ENCODE measurements at places on chromosomes 1 and 21. TPM values are rescaled to one million over a fixed set of nuclear protein-coding genes. Genes with fewer than 3 reads are reported as not detected.

DNA sequence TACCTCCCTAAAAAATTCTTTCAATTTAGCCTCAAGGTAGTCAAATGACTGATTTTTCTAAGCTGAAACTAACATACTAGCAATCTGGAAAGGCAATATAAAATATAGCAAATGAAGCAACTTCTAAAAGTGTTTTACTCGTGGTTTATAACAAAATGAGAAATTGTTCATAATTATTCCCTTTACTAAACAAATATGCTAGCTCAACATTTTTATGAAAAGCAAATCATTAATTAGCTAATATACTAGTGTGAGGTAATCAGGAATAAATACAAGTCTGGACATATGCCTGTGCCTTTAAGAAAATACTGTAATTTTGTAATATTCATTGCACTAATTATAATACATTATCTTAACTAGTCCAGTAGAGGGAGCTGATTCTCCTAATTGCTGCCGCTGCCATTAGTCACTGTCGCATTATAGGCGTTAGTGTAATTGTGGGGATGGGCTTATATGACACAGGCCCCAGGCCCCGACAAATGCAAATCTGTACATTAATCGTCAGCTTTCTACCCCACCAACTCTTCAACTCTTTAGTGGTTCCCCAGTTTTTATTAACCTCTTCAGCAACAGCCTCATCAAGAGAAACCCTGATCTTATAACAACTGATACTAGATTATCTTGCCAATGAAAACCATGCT is 160.9 kb downstream of the GABPA start:
- no peak for DNase-seq

DNA sequence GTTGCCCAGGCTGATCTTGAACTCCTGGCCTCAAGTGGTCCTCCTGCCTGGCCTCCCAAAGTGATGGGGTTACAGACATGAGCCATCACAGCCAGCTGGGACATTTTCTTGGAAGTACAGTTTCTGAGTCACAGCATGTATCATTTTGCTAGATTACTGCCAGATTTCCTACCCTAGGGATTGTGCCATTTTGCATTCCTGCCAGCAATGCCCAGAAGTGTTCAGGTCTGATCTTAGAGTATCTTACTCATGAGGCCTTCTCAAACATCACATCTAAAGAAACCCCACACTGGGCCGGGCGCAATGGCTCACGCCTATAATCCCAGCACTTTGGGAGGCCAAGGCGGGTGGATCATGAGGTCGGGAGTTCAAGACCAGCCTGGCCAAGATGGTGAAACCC is 10.2 kb downstream of the BMP8A start:
- no peak for DNase-seq

CSF1 gene
- total RNA-seq = 13.9 TPM

CNR2 gene
- not detected for total RNA-seq
